ENCODE measurements at places on chromosomes 2 and 18. TPM values are rescaled to one million over a fixed set of nuclear protein-coding genes. Genes with fewer than 3 reads are reported as not detected.
A peak's percentile ranks its signal among the peaks of the same experiment; 100 is the strongest.

- H3K4me1 ChIP-seq = no peaks in the 10 kb centered on the region
- no peak overlapping the region for H3K27ac ChIP-seq
These were observed 293.9 kb upstream of the SYT4 start for GRCh38 chr18:43571078-43571689.

Gene FSIP2
- total RNA-seq = 0.21 TPM

Gene ZNF512
- 29.0 TPM for total RNA-seq

Gene HDAC4
- 45.9 TPM for total RNA-seq

Gene PLA2R1
- not detected for total RNA-seq

DNA sequence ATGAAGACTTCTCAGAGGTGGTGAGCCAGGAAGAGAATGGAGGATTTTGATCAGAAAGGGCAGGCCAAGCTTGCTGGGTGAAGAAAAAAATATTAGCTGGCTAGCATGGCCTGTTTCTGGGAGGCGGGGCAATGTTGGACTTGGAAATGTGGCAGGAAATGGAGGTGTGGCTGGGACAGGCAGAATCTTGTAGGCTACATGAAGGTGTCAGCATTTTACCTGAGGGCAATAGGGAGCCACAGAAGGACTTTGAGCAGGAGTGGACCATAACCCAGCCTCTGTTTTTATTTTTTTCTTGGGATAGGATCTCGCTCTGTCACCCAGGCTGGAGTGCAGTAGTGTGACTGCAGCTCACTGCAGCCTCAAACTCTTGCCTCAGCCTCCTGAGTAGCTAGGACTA, 31.7 kb downstream of the EMX1 start:
- no peak for DNase-seq
- H3K4me3 ChIP-seq = no peak overlapping the region
- H3K27me3 ChIP-seq = no peaks in the 10 kb centered on the region
- H3K36me3 ChIP-seq = no peaks in the 10 kb centered on the region
- H3K4me1 ChIP-seq = peaks cover 11% of the 10 kb centered on the region
- no peak overlapping the region for H3K27ac ChIP-seq

DNA sequence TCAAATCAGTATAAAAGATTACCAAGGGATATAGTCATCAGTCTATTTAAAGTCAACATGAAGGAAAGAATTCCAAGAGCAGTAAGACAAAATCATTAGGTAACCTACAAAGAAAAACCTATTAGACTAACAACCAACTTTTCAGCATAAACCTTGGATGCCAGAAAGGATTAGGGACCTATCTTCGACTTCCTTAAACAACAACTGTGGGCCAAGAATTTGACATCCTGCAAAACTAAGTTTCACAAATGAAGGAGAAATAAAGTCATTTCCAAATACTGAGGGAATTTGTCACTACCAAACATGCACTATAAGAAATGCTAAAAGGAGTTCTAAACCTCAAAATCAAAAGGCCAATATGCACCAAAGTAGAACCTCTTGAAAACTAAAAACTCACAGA, 147.9 kb upstream of the TFPI start:
- no peaks in the 10 kb centered on the region for H3K36me3 ChIP-seq
- DNase-seq = no peak
- H3K27me3 ChIP-seq = no peaks in the 10 kb centered on the region
- H3K27ac ChIP-seq = no peak overlapping the region

GRCh38 chr2:10132996-10133647, 10.6 kb downstream of the RRM2 start:
- H3K4me3 ChIP-seq = no peak overlapping the region
- peaks cover 61% of the 10 kb centered on the region for H3K36me3 ChIP-seq
- H3K4me1 ChIP-seq = peaks cover 42% of the 10 kb centered on the region
- no peaks in the 10 kb centered on the region for H3K27me3 ChIP-seq
- H3K27ac ChIP-seq = no peak overlapping the region

- no peaks in the 10 kb centered on the region for H3K36me3 ChIP-seq
- no peaks in the 10 kb centered on the region for H3K27me3 ChIP-seq
- DNase-seq = no peak
- no peak overlapping the region for H3K4me3 ChIP-seq
These were observed 152.6 kb upstream of the FSHR start for GRCh38 chr2:49306925-49307324.

- H3K4me3 ChIP-seq = no peak overlapping the region
- no peak overlapping the region for H3K27ac ChIP-seq
- H3K27me3 ChIP-seq = peaks cover 38% of the 10 kb centered on the region
- H3K36me3 ChIP-seq = no peaks in the 10 kb centered on the region
- no peak for DNase-seq
These were observed 23.4 kb downstream of the NR4A2 start for GRCh38 chr2:156309167-156309566.

DNA sequence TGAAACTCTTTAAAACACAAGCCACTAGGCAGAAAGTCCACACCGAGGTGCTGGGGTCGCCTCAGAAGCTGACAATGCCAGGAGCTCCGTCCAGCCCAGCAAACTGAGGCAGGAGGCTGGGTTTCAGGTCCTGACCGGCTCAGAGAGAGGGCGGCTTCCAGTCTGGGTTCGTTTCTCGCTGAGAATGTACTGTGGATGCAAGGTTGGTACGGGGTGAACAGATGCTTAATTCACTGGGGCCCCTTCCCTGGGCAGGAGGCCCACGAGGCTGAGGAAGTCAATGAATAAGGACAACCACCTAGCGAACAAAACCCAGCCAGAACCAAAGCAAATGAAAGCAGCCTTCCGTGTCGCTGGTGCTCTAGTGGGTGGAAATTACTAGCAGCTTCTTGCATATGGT, 142.0 kb downstream of the RTP5 start:
- no peaks in the 10 kb centered on the region for H3K36me3 ChIP-seq
- no peak for DNase-seq
- H3K4me3 ChIP-seq = no peak overlapping the region
- H3K27me3 ChIP-seq = peaks cover 7% of the 10 kb centered on the region
- H3K27ac ChIP-seq = peak overlapping the region; percentile 20

Gene CCDC150
- 18.2 TPM for total RNA-seq

Gene SERPINB3
- total RNA-seq = not detected

Gene TUBB8B
- not detected for total RNA-seq

DNA sequence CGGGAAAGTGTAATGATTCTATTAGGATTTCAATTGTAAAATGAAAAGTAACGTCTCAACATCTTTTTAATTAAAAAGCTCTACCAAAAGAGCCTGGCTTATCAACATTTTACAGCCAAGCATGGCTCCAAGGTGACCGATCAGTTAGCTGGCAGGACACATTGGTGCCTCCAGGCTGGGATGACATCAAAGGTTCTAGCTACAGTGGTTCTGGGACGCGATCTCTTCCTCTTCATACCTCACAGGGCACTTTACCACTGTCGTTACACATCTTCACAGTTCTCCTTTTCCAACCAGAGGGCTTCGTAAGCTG, 693 bp downstream of the ORC2 start:
- peaks cover 21% of the 10 kb centered on the region for H3K36me3 ChIP-seq
- no peak for DNase-seq
- H3K4me3 ChIP-seq = peak overlapping the region; percentile 90
- peaks cover 41% of the 10 kb centered on the region for H3K4me1 ChIP-seq
- no peaks in the 10 kb centered on the region for H3K27me3 ChIP-seq

- no peak for DNase-seq
- no peaks in the 10 kb centered on the region for H3K36me3 ChIP-seq
- no peak overlapping the region for H3K27ac ChIP-seq
- no peaks in the 10 kb centered on the region for H3K4me1 ChIP-seq
- H3K27me3 ChIP-seq = no peaks in the 10 kb centered on the region
These were observed 297.0 kb upstream of the COL3A1 start for GRCh38 chr2:188677142-188677541.

DNA sequence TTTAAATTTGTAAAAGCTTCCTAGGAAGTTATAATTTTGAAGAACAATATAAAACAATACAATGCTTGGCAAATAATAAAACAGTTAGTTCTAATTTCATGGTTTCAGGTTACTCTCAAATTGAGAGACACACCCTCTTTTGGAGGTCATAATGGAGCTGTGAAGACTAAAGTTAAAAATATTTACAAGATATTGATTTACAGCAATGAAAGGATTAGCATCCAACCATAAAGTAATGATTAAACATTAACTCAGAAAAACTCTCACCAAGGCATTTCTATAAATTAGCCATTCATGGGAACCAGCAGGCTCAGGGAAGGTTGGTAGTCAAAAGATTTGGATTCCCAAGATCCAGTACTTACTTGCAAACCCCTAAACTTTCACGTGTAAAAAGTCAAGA, 6.4 kb downstream of the DPP4 start:
- H3K27ac ChIP-seq = no peak overlapping the region
- no peak for DNase-seq
- H3K36me3 ChIP-seq = peaks cover 75% of the 10 kb centered on the region
- no peaks in the 10 kb centered on the region for H3K27me3 ChIP-seq
- H3K4me1 ChIP-seq = peaks cover 83% of the 10 kb centered on the region

DNA sequence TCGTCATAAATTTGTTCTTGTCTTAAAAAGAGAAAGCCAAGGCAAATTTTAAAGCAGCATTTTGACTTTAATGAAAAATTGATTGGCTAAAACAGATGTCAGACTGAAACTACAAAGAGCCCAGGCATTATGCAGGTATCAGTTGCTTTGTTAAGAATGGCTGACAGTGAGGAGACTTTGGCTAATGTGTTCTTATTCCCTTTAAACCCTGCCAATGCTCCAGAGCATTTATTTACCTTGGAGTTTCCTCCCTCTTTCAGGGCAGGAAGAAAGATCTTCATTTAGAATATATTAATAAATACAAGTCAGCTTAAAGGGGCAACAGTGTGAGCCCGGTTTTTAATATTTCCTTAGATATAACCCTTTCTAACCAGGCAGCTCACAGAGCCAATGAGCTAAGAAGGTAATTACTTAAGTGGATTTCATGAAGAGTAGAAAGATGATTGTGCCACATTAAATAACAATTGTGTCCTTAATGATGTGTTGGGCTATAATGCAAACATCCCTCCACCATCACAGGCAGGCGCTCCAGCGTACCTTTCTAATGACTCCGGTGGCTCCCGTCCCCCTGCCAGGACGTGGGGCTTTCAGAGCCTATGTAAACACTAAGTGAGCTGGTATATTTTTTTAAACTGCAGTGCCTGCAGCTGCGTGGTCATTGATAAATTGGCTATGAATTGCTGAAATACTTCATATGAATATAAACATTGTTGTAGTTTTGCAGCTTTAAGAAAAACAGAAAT, 349.4 kb upstream of the POU3F3 start:
- H3K36me3 ChIP-seq = no peaks in the 10 kb centered on the region
- H3K4me1 ChIP-seq = no peaks in the 10 kb centered on the region
- H3K27me3 ChIP-seq = no peaks in the 10 kb centered on the region
- DNase-seq = no peak

Gene METTL4
- 17.7 TPM for total RNA-seq

Gene TUBA4B
- not detected for total RNA-seq

Gene KIF1A
- 0.47 TPM for total RNA-seq

Gene FBXO41
- total RNA-seq = 33.8 TPM

DNA sequence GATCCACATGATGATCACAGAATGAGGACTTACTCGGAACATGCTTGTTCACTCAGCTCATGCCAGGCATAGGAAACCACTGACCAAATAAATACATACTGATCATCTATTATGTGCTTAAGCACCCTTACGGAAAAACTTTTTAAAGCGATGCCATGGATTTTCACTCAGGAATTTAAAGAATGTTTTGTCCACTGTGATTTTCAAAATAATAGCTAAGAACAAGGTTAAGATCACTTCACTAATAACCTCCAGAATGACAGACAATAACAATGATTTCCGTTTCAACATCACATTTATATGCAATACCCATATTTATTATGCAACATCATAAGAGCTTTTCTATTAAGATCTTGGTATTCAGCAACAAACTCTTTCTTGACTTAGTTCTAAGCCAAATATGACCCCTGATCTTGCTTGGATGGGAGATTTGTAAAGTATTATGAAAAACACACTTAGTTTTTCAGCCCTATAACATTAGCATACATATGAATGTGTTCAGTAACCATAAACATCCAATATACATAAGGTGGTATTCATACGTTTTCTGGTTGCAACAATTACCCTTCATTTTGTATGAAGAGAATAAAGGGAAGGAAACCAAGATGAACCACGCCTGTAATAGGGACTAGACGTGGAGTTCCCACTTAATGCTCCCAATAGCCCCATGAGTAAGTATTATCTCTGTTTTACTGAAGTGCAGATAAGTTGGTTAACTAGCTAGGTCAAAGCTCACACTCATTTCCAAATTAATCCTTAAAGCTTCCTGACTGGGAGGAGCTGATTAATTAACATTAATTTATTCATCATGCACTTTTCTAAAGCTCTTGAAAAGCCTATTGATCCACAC, 1.9 kb downstream of the CD302 start:
- no peak for DNase-seq
- no peak overlapping the region for H3K27ac ChIP-seq
- H3K27me3 ChIP-seq = peaks cover 50% of the 10 kb centered on the region
- peaks cover 3% of the 10 kb centered on the region for H3K36me3 ChIP-seq
- peaks cover 6% of the 10 kb centered on the region for H3K4me1 ChIP-seq

DNA sequence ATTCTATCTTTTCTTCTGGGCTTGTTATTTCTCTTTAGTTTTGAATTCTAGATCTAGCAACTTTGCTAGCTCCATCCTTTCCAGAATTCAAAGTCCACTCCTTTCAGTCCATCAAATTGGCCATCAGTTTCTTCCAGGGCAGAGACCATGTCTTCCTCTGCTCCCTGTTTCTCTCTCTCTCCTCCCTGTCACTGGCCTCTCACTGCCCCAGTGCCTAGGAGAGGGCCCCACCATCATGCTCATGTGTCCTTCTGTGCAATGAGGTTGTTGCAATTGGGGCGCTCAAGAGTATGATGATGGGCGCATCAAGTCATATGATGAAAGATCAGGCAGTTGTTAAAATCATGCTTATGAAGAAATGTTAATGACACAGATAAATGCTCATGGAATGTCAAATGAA, 159.2 kb upstream of the HS6ST1 start:
- no peaks in the 10 kb centered on the region for H3K36me3 ChIP-seq
- no peak for DNase-seq
- H3K4me3 ChIP-seq = no peak overlapping the region
- H3K27me3 ChIP-seq = peaks cover 11% of the 10 kb centered on the region
- peaks cover 11% of the 10 kb centered on the region for H3K4me1 ChIP-seq
- no peak overlapping the region for H3K27ac ChIP-seq

- H3K27ac ChIP-seq = peak overlapping the region; percentile 11
- peak; percentile 94 for DNase-seq
- peaks cover 34% of the 10 kb centered on the region for H3K27me3 ChIP-seq
- H3K36me3 ChIP-seq = no peaks in the 10 kb centered on the region
These were observed 8.5 kb upstream of the SPATA3 start for GRCh38 chr2:230987137-230988020.

DNA sequence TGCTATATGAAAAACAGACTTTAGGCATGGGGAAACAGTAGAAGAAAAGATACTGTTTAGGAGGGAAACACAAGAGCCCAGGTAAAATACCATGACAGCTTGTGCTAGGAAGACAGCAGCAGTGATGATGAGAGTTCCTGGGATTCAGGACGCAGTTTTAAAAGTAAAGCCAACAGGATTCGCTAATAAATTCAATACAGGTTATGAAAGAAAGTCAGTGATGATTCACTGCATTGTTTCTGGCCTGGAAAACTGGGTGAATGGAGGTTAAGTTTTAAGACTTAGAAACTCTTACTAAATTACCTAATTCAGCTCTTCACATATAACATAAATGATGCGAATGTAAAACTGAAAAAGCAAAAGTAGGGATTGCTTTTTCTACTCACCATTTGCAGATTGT, 27.9 kb upstream of the RNU4ATAC start:
- DNase-seq = no peak
- no peak overlapping the region for H3K27ac ChIP-seq
- peaks cover 14% of the 10 kb centered on the region for H3K4me1 ChIP-seq
- no peaks in the 10 kb centered on the region for H3K27me3 ChIP-seq
- H3K4me3 ChIP-seq = no peak overlapping the region
